ENCODE measurements at places on chromosomes 7 and 10.

DNA sequence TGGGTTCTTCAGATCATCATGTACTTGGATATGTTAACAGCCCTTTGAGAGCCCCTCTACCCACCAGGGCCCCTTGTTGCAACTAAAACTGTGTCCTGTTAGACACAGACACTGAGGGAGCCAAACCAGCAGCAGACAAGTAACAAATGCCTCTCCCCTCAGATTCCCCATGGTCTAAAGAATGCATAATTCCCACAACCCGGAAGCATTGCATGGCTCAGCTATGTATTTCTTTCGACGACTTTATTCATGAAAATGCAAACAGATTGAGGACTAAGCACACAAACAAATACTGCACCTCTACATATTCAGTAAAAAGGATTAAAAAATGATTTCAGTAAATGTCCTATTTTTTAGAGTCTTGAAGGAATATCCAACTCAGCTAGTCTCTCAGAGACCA is 70.1 kb upstream of the HECW1 start:
- DNase-seq: no peak

DNA sequence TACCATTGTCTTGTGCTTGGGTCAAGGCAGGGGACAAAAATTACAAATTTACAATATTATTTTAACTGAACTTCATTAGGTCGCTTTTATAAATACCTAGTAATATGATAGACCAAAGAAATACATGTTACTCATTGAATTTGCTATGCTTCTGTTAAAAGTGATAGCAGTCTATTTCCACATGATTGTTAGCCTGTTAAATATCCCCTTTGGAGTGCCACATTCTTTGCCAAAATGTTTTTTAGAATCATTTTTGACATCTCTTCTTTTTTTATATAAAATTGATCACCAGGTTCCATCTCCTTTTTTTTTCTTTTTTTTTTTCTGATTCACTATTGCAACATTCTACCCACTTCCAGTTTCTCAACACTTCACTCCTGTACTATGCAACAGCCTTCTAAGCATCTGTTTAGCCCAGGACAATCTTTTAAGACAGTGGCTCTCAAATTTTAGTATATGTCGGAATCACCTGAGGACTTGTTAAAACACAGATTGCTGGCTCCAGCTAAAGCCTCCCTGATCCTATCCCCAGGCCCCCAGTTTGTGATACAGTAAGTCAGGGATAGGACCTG is 16.4 kb upstream of the NDUFA5 start:
- no peak for DNase-seq

DNA sequence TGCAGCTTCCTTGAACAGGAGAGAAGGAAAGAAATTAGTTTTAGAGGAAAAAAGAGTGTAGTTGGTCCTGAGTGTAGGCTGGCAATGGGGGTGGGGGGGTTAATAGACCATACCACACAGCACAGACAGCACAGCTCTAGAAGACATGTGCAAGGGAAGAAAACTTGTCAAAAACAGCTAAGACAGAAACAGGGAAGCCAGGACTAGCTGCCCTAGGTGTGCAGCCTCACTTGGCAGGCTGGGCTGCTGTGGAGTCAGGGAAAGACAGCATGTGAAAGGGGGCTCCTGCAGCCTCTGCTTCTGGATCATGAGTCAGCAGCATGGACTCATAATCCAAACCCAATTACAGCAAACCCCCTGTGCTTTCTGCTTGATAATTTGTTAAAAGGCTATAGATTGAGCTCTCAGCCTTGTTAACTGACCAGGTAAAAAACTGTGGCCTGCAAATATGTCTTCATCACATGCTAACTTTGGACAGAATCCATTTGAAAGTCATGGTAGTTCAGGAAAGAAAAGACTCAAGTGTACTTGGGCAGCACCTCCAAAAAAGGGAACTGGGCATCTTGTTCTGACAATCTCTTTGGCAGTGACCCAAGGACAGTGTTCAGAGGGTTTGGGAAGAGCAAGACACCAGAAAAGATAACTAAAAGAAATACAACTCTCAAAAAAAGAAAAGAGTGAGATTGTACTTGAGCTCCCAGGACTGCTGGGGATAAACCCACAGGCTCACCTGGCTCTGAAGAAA is 142.2 kb upstream of the VWC2 start:
- no peak for DNase-seq

DNA sequence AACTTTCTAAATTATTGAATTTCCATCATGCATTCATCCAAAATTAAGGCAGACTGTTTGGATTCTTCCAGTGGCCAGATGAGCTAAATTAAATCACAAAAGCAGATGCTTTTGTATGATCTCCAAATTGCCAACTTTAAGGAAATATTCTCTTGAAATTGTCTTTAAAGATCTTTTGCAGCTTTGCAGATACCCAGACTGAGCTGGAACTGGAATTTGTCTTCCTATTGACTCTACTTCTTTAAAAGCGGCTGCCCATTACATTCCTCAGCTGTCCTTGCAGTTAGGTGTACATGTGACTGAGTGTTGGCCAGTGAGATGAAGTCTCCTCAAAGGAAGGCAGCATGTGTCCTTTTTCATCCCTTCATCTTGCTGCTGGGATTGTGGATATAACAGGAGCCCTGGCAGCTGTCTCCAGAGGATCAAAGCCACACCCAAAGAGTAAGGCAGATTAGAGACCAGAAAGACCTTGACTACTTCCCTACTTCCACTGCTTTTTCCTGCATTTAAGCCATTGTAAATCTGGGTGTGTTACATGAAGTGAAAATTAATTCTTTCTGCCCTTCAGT is 8.2 kb upstream of the CFAP69 start:
- DNase-seq: no peak

DNA sequence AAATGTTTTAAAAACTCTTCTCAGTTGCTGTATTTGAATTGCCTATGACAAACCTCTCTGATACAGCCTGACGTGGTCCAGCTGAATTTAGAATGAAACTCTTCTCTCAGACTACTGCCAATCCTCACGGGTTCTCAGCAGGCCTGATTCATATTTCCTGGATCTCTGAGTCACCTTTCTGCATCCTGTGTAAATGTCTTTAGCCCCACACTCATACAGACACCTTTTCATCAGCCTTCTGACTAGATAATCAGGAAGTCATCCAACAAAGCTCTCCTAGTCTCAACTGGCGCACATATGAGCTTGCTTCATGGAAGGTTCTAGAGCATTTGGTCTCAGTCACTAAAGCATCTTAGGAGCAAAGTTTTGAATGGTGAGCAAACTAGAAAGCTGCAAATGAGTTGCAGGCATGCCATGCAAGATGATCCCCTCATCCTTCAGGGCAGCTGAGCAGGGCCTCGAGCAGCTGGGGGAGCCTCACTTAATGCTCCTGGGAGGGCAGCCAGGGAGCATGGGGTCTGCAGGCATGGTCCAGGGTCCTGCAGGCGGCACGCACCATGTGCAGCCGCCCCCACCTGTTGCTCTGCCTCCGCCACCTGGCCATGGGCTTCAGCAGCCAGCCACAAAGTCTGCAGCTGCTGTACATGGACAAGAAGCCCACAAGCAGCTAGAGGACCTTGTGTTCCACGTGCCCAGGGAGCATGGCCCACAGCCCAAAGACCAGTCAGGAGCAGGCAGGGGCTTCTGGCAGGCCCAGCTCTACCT is 182.8 kb downstream of the ARHGAP12 start:
- no peak for DNase-seq

GRCh38 chr7:106417273-106417902 is 132.6 kb upstream of the NAMPT start:
- no peak for DNase-seq

- no peak for DNase-seq
These were observed 124.5 kb downstream of the TRRAP start for GRCh38 chr7:99002827-99003212.

DNA sequence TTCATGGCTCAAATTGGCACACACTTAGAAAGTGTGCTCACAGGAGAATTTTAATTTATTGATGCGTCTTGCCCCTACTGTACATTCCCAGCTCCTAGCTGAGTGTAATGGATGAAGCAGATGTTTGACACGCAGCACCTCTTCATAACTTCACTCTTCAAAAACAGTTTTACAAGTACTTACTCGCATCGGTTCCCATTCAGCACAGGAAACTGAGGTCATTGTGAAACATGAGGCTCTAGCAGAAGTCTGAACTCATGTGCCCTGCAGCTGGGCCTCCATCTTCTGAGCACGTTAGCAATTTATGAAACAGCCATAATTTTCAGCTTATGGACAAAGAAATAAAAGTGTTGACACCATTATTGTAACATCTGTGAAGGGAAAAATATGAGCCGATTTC is 558.9 kb upstream of the MGMT start:
- DNase-seq: no peak

- DNase-seq: no peak
These were observed 18.9 kb downstream of the OTUD1 start for GRCh38 chr10:23457632-23458417.

GRCh38 chr10:108689891-108690290 is 1233.4 kb downstream of the XPNPEP1 start:
- DNase-seq: no peak

DNA sequence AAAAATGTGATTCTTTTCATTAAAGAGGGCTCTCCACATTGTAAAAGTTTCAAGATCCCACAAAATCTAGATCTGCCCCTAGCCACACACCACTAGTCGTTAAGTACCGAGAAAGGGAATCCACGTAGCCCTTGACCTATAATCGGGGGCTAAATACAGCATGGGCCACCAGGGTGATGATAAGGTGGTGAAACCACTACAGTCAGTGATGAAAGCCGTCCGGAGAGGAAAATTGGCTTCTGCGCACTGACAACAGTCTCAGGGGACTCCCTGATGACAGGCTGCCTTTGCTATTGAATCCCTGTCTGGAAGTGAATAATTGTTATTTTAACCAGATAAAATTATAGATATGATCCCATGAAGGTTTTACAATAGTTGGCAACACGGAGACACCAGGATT is 4.6 kb downstream of the TECTB start:
- DNase-seq: no peak

- no peak for DNase-seq
These were observed 22.9 kb downstream of the CDK6 start for GRCh38 chr7:92813390-92814024.

GRCh38 chr7:92563345-92563744 is 26.8 kb downstream of the FAM133B start:
- DNase-seq: no peak

GRCh38 chr10:129531195-129531968 is 64.3 kb downstream of the MGMT start:
- no peak for DNase-seq

GRCh38 chr10:87942884-87943527 is 79.6 kb downstream of the PTEN start:
- DNase-seq: no peak

DNA sequence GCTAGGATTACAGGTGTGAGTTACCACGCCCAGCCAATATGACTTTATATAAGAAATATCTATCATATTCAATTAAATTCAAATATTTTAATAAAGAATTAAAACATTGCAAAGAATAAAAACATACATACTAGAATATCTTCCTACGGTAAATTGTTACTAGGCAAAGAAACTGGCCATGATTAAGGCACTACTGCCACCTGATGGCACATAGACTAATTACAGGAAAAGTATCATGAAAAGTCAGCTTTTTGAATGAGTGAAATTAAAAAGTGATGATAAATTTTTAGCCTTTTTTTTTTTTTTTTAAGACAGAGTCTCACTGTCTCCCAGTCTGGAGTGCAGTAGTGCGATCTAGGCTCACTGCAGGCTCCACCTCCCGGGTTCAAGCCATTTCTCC is 30.9 kb downstream of the MRPS33 start:
- DNase-seq: no peak

GRCh38 chr10:70052462-70053217 is at the start of gene MACROH2A2:
TSS of gene MACROH2A2 (plus strand) at chr10:70052846. CDS start at chr10:70075659, 22,813 bp downstream.
- DNase-seq: peak; percentile 80

- DNase-seq: no peak
These were observed 46.1 kb upstream of the FMC1 start for GRCh38 chr7:139294951-139295575.

DNA sequence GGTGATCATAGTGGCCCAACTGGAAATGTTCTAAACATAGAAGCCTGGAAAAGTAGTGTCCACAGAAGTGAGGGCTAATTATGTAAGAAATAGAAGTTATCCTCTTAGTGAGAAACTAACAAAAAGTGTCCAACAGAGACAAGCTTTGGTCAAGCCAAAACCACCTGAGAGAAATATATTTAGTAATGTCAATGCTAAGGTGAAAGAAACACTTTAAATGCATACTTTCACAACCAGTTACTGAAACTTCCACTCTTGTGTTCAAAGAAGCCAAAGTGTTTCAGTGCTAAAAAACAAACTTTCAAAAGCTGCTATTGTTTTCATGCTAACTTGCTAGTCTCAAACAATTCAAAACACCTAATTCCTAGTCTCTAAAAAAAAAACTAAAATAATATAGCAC is 18.1 kb downstream of the RAB11FIP2 start:
- no peak for DNase-seq

DNA sequence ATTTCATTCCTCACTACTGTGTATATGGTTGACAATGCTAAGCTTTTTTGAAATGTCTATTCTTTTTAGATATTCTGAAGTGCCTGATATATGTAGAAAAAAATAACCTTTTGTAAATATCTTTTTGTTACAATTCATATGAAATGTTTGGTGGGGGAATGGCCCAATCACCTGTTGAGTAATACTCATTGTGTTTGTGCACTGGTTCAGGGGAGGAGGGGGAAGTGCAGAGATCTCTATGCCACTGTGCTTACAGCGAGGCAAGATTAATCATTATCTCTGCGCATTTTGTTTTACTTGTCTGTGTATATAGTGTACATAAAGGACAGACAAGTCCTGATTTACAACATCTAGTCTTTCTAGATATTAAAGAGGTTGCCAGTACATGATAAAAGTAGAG is 25.2 kb downstream of the NUP42 start:
- no peak for DNase-seq

DNA sequence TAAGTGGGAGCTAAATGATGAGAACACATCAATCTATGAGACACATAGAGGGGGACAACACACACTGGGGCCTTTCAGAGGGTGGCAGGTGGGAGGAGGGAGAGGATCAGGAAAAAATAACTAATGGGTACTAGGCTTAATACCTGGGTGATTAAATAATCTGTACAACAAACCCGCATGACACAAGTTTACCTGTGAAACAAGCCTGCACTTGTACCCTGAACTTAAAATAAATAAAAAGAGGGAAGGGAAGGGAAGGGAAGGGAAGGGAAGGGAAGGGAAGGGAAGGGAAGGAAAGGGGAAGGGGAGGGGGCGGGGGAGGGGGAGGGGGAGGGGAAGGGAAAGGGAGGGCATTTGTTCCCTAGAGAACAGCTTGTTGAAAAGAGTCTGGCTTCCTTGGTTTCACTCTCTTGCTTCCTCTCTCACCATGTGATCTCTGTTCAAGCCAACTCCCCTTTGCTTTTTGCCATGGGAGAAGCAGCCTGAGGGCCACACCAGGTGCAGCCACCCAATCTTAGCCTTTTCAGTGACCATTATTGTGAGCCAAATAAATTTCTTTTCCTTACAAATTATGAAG is 57.7 kb downstream of the FAM13C start:
- DNase-seq: no peak

GRCh38 chr7:91142743-91143142 is 121.5 kb upstream of the FZD1 start:
- DNase-seq: no peak

All from HEK293T (cell line).